ENCODE measurements at places on chromosomes 2 and 18.

DNA sequence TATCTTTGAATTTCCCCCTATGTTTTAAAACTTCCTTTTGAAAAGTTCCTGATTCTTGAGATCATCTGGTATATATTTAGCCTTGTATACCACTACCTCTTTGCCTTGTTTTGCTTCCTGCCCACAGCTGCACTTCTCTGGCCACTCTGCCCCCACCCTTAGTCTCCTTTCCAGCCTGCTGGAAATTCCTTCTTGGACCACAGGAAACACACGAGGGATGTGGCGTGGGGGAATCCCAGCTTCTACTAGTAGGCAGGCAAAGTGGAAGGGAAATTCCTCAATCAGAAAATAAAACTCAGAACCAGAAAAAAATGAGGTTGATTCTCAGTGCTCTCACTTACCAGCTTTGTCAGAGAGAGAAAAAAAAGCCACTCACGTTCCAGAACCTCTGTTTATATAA is 13.4 kb downstream of the IL18RAP start:
- DNase-seq, result no peak

DNA sequence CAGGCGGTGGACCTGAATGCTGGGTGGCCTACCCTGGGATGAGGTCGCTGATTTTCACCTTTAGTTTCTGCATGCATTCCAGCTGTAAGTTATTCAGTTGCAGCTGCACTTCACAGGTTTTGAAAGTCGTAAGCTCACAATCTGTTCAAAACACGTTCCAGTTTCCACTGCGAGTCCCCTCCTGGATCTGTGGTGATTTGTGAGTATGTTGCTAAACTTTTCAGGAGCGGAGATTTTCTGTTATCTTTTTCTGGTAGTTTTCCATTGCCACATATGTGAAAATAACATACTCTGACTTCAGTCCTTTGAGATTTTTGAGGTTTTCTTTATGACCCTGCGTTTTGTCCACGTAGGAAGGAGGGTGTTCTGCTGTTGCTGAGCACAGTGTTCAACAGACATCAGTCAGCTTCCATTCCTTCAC is 102.1 kb downstream of the SNTG2 start:
- no peak for DNase-seq

- no peak for DNase-seq
Observed at GRCh38 chr2:218882866-218883366, 2.3 kb downstream of the WNT10A start.

- DNase-seq, result no peak
Observed at GRCh38 chr18:48018851-48019250, 88.4 kb upstream of the SMAD2 start.

- DNase-seq, result no peak
Observed at GRCh38 chr2:233471291-233472035, 95.1 kb downstream of the USP40 start.

GRCh38 chr2:216850665-216851322 is 9.1 kb downstream of the TNP1 start:
- no peak for DNase-seq

GRCh38 chr2:43194121-43194869 is 32.1 kb downstream of the ZFP36L2 start:
- DNase-seq, result peak; percentile 59

DNA sequence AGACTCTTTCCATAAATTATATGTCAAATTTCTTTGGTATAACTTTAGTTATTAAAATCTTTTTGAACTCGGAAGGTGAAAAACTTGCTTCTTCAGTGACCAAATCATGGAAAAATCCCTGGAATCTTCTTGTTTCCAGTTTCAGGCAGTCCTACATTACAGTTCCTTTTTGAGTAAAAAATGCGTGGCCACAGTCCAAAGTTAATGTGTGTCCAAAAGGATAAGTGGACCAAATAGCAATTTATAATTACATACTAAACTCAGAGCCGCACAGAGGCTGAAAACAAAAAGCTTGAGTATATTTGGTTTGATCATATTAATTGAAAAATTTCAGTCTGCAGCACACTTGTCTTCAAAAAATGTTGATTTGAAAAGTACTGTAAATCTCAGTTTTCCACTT is 28.4 kb upstream of the DYNC2LI1 start:
- DNase-seq, result no peak

DNA sequence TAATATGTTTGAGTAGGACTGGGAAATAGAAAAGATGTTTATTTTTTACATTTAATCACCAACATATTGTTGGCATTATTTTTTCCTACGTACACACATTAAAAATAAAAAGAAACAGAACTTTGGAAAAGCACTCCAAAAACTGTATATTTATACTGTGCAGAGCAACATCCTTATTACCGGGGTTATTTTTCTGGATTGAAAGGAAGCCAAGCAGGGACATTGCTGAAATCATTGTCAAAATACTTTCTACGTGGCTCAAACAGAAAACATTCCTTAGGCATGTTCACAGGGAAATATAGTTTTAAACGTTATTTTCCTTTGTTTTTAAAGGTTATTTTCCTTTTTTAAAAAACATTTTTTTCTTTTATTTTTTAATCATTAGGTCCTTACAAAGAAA is 315.0 kb upstream of the SMIM21 start:
- DNase-seq, result no peak

- DNase-seq, result no peak
Observed at GRCh38 chr2:192773044-192773443, 578.3 kb upstream of the TMEFF2 start.

DNA sequence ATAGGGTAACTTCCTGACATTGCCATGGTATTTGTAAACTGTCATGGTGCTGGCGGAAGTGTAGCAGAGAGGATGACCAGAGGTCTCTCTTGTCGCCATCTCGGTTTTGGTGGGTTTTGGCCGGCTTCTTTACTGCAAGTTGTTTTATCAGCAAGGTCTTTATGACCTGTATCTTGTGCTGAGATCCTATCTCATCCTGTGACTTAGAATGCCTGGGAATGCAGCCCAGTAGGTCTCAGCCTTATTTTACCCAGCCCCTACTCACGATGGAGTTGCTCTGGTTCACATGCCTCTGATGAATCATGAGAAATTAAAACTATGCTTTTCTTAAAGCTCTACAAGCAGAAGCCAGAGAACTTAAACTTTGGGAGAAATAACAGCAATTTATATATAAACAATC is 12.7 kb upstream of the NFU1 start:
- DNase-seq, result no peak

GRCh38 chr2:79771493-79771892 is 258.6 kb downstream of the CTNNA2 start:
- no peak for DNase-seq

DNA sequence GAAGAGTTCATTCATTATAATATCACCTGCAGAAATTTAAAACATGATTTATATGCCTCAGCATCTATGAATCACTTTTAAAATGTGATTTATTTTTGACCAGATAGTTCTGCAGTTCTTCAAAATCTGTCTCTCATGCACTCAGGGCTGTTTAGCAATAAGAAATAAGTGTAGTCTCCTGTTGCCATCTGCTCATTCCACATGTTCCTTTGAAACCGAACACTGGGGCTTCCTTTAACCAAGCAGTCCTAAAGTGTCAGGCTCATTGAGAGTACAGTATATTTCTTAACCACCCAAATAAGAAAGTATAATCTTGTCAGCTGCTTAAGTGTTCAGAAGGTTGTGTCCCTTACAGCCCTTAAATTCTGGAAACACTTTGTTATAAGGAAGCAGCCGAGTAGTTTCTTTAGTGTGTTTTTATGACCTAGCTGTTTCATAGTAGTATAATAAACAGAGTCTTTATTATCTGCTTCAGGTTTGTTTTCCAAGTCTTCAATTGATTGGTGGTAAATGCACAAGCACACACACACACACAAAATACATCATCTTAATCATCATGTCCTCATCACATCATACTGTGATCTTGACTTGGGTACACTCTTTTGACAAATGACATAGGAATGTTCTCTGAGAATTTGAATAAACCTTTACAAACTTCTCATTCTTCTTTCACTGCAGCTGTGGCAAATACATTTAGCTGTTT is 10.4 kb downstream of the WDR7 start:
- DNase-seq, result no peak

DNA sequence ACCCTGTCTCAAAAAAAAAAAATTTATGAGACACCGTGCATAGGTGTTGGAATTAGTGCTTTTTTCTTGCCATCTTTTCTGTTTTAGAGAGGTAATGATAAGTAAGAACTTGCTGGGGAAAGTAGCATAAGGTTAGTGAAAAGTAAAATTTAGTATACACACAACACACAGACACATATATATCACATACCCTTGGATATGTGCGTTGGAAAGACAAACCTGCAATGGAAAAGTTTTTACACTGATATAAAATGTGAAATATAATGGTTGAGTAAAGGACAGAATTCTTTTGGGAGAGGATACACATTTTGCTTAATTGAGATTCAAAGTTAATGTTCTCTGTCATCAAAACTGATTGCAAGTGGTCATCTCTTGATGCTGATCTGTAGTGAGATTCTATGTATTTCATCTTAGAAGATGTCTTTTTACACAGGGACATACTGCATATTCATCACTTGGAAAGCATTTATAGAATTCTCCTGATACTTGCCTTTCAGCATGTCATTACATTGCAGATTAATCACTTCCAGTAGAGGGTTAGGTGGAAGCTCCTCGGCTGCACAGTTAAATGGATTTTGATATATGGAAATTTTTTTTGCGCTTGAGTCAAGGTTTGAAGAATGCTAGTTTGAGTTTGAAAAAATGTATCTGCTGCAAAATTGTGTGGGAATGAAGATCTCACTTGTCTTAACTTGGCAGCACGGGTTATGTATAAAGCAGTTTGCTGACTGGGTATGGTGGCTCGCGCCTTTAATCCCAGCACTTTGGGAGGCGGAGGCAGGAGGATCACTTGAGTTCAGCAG is 13.5 kb downstream of the PPP1CB start:
- DNase-seq, result no peak

- no peak for DNase-seq
Observed at GRCh38 chr2:157819761-157820160, 56.4 kb downstream of the ACVR1 start.

DNA sequence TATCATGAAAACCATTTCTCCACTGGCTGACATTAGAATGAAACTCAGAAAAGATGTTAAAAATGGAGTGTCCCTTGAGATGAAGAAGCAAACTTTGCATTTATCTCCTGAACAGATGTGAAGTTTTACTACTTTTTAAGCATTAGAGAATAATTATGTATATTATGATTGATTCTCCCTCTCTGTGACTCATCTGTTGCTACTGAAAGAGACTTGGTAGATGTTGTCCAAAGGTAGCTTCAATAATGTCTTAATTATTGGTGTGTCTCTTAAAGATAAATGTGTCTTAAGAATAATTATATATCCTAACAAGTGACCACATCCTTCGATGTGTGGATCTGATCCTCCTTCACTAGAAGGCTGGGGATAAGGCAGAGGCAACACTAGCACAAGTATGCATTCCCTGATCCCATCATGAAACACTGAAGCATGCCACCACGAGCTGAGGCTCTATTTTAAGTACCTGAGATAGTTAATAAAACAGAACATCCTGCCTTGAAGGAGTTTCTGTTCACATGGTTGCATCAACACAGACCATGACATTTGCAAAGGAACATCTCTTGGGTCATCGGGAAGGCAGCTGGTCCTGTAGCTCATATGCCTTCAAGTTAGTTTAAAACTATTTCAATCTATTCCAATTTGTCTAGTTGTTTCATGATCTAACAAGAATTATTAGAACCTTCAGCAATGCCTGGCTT is 15.5 kb downstream of the RND3 start:
- DNase-seq, result no peak

GRCh38 chr2:151551556-151551955 is 141.9 kb downstream of the RIF1 start:
- DNase-seq, result no peak

DNA sequence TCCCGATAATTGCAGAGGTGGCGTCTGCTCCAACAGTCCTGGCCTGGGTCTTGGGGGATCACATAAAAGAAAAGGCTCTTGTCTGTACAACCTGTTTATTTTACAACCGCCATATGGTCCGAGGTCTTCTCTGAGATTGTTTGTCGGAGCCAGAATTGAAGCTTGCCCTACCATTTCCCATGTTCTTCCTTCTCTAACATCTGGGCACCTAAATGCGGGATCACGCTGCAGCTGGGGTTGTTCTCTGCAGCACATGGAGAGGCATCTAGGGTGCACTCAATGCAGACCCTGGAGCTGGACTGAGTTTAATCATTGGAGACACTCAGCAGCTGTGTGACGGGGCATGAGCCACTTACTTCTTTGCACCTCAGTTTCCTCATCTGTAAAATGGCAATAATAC is 107.7 kb downstream of the ACKR3 start:
- DNase-seq, result no peak

DNA sequence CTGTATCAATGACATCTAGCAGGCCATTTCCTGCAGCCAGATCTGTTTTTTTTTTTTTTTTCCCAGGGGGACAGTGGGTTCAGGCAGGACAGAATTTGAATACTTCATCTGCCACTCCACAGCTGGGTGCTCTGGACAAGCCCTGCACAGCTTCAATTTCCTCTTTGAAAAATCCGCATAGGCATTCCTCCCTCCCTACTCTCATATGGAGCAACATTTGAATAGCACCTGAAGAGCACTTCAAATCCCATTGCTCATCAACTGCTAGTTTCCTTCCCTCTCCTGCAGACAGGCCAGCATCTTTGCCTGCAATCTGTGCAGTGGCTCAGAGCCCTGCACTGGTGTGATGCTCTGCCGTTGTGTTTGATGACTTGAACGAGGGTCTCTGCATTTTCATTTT is 326.3 kb downstream of the TSN start:
- no peak for DNase-seq

GRCh38 chr2:216351172-216351925 is 20.9 kb downstream of the MARCHF4 start:
- no peak for DNase-seq

DNA sequence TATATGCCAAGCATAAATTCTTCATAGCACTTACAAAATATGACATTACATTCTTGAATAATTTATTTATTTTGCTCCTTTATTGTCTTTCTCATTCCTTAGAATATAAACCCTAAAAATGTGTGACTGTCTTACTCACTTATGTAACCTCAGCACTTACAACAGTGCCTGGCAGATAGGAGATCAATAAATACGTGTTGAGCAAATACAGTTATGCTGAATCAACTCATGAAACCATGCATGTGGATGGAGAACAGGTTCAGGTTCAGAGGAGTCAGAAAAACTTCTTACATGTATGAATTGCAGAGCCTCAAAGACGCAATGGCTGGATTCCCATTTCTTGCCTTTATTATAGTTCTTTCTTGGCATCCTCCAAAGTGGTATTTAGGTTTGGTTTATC is 659.4 kb upstream of the CHAC2 start:
- DNase-seq, result no peak

DNA sequence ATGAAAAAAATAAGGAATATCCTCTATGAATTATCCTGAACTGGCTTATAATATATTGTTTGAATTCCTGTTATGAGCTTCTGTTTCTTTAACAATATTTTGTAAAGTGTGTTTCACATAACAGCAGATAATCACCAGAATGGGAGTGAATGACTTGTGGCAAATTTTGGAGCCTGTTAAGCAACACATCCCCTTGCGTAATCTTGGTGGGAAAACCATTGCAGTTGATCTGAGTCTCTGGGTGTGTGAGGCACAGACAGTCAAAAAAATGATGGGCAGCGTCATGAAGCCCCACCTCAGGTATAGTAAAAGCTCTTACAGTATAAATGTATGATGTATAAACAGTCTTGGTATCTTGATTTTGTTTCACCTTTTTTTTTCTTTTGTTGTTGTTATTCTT is 5.9 kb downstream of the GEN1 start:
- no peak for DNase-seq

- peak; percentile 29 for DNase-seq
Observed at GRCh38 chr2:54657664-54658083, 65.8 kb upstream of the EML6 start.

Data from GM20000 (cell line).